ENCODE measurements at places on chromosomes 6 and 20.

DNA sequence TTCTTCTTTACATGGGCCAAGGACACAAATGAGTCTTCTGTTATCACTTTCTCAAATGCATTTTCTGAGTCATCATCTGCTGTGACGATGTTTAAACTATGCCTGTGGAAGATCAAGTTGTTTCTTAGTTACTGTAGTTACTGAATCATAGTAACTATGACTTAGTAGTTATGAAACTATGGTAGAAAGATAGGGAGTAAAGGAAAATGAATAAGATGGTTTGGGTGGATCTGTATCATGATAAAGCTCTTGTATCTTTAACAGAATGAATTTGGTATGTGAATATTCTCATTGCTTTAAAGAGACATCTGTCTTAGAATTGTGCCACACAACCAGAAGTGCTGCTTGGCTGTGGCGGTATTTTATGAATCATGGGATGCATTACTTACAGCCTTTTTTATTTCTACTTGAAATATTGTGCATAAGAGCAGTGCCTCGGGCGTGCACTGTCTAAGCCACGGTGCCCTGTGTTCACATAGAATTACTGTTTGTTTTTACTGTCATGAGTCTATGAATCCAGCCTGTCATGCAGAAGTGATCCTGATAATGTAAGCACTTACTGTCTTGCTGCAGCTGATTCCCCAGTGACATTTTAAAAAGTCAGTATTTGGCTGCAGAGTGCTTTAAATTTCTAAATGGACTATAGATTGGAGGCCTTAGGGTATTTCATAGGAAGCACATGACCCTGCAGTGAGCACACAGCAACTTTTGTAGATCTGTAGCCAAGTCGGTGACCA, 215.2 kb downstream of the TMEM242 start:
- DNase-seq = no peak

DNA sequence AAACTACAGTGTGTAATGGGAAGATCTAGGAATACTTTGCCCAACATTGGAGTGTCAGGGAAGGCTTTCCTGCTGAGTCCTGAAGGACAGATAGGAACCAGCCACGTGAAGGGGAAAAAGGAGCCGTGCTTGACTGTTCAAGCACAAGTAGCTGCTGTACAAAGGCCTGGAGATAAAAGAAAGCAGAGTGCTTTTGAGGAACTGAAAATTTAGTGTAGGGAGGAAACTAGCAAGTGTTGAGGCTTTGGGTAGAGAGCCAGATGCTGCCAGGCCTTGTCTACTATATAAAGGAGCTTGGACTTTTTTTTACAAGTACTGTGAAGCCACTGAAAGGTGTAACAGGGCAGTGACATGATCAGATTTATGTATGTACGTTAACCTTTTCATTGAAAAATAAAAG, 39.0 kb downstream of the DSE start:
- no peak for DNase-seq

DNA sequence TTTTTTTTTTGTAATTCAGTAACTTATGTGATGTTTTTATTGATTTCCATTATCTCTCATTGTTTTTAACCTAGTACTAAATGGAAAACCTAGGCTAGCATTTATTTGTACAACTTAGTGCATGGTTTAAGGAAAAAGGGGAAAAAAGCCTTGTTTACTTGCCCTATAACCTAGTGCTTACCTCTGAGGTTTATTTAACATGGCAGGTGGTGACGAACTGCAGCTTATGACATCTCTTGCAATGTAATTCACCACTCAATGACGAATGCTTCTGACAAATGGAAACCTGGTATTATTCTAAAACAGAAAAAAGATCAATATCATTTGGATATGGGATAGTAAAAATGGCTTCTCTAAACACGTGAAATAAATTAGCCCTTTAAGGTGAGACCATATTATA, 618.6 kb upstream of the FLRT3 start:
- DNase-seq = no peak

- DNase-seq = no peak
Observed at GRCh38 chr6:142192343-142192742, 45.3 kb downstream of the VTA1 start.

GRCh38 chr6:142162780-142163179, 15.7 kb downstream of the VTA1 start:
- no peak for DNase-seq

DNA sequence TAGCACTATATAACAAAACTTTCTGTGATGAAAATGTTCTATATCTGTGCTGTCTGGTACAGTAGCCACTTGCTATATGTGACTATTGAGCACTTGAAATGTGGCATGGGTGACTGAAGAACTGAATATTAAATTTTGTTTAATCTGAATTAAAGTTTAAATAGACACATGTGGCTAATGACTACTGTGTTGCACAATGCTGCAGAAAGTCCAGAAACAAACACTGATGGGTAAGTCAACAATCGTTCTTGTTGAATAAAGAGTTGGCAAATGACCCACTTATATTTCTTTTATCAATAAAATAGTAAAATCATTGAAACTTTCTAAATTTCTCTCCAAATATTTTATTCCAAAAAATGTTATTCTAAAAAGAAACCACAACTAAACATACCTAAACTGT, 81.8 kb downstream of the PROKR2 start:
- DNase-seq = no peak

DNA sequence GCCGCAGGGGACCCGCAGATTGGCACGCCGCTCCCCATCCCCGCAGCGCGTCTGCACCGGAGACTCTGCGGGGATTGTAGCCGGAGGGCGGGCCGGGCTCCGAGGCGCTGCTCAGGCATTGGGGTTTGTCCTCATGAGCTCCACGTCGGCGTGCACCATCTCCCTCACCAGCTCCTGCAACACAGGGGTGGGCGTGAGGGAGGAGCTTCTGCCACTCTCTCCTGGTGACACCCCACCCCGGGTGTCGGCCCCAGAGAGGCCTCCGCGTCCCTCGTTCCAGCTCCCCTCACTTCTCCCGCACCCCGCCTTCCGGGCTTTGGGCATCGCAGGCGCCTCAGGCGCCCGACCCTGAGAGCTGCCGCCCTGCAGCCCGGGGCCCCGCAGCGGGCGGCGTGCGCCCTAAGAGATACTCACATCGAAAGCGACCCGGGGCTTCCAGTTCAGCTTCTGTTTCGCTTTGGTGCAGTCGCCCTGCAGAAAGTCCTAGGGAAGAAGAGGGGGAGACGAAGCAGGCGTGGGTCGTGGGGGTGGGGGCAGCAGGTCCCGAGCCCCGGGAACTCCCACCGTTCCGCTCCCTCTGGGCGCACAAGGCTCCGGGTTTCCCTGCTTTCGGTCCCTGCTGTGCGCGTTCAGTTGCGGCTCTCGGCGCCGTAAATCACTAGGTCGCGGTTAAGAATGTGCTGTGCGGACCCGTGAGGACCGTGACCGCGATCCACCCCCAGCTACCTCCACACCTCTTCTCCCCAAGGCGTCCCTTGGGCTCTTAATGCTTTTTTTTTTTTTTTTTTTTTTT, 14.5 kb downstream of the FOXC1 start:
- DNase-seq = no peak

GRCh38 chr6:118644007-118644406, 7.4 kb downstream of the CEP85L start:
- DNase-seq = no peak

DNA sequence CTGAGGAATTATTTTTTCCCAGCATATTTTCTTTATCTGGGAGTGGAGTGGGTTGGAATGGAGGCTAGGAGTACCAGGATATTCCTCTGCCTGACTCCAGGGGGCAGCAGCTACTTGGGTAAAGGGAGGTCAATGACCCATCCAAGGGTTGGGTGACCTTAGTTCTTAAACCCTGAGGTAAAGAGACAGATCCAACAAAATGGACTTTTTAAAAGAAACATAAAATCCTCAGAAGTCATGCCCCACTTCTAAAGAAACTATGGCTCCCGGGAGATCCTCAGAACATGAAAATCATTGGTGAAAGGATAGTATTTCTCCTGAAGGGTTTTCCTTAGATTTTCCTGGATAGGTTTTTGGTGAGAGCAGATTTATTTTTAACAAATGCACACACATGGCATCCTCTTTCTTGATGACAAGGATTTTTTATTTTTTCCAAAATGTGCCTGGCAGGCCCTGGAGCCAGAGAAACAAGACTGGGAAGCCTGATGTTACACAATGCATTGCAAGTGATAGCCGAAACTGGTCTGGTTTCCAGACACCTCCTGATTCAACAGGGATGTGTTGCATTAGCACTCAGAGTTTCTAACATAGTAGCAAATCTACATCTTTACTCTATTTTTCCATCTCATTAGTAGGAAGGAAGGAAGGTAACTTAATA, 240.9 kb upstream of the BTBD3 start:
- DNase-seq = no peak

- no peak for DNase-seq
Observed at GRCh38 chr20:33650753-33651561, 11.2 kb upstream of the C20orf144 start.

GRCh38 chr6:36141091-36141490, 10.8 kb downstream of the MAPK13 start:
- DNase-seq = no peak

DNA sequence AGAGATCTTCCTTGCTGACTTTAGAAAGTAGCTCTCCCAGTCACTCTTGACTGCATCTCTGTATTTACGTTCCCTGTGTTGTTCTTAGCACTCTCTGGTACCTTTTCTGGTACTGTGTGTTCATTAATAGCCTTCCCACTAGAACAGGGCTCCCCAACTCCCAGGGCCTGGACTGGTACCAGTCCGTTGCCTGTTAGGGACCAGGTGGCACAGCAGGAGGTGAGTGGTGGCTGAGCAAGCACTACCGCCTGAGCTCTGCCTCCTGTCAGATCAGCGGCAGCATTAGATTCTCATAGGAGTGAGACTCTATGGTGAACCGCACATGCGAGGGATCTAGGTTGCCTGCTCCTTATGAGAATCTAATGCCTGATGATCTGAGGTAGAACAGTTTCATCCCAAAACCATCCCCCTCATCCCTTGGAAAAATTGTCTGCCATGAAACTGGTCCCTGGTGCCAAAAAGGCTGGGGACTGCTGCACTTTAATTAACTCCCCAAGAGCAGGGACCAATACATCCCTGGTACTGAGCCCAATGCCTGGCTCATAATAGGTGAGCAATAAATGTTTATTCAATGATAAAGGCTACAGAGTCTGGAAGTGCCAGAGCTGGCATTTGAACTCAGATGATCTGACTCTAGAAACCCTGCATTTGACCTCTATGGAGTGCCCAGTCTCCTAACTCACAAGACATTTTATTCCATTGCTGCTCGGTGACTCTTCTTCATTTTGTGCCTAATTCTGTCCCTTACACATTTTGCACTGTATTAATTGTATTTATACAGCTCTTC, 11.0 kb downstream of the UTRN start:
- no peak for DNase-seq

DNA sequence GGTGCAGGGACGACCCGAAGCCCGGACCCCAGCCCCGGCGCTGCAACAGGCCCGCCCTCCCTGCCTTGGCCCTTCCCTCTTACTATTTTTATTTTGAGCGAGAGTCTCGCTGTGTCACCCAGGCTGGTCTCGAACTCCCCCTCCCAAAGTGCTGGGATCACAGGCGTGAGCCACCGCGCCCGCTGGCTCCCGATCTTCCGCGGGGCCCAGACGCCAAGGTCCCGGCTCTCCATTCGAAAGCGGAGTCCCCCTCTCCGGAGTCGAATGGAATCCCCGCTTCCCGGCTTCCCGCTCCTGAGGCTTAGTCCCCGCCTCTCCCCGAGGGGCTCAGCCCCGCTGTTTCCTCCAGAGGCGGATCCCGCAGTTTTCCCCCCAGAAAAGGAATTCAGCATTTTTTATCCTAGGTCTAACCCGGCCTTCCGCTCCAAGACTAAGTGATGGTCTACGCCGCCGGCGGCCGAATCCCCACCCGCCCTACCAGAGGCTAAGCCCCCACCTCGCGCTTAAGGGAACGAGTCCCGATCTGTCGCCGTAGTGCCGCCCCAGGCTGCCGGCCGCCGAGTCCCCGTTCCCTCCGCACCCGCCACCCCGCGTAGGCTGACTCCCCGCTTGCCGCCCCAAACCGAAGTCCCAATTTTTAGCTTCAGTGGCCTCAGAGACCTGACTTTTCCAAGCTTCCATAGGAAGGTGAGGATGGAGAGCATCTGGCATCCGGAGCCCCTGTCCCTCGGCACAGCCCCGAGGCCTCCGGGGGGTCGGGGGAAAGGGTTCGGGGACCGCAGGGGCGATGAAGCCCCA, 11.5 kb upstream of the TMC2 start:
- DNase-seq = no peak

GRCh38 chr6:136303516-136303915, 13.9 kb upstream of the BCLAF1 start:
- no peak for DNase-seq

DNA sequence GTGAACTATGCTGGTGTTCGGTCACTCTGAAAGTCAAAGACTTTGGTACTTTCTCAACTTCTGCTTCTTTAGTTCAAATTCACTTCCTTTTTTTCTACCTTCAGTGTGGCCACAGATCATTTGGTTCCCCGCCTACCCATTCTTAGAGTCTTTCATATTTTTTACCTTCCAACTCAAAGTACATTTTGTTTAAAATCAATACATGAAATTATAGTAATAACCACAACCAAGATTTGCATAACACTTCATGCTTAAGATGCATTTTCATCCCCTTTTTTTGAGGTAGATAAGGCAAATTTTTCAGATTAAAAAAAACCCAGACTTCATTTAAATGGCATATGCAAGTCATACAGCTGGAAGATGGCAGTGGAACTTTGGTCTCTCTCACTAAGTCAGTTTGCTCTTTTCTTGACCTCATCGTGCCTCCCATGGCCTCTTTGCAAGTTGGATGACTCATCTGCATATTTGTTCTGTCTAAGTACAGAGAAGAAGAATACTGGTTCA, 11.9 kb upstream of the CNR1 start:
- no peak for DNase-seq

DNA sequence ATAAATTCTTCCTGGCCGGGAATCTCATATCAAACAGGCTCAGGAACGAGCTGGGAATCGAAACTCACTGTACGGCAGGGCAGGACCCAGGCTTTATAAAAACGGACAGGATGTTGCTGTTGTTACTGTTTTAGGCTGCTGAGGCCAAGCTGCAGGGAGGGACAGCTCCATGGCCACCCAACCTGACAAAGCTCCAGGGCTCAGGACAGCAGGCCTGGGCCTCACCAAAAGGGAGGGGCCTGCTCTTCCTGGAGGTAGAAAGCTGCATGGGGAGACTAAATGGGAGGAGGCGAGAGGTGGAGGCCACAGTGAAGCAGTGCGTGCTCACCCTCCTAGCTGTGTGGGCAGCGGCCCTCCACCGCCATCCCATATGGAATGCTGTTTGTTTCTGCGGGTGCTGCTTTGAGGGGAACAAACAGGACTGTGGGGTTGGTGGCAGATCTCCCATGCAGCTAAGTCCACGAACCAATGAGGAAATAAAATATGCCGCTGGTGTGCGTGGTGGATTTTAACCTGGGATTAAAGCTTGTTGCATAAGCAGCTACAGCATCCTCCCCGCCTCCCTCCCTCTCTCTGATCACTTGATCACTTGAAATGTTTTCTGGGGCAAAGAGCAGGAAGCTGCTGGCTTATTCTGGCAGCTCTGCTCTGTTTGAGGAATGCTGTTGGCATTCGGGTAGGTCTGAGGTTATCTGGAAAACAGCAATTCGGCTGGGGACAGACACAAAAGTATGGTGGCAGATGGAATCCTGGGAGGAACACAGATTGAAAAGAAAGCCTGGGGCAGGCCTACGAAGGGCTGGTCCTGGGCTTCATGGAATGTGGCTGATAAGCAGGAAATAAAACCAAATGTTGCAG, 2.4 kb upstream of the ZMYND8 start:
- peak; percentile 43 for DNase-seq
